ENCODE measurements at places on chromosomes 16 and 17.

DNA sequence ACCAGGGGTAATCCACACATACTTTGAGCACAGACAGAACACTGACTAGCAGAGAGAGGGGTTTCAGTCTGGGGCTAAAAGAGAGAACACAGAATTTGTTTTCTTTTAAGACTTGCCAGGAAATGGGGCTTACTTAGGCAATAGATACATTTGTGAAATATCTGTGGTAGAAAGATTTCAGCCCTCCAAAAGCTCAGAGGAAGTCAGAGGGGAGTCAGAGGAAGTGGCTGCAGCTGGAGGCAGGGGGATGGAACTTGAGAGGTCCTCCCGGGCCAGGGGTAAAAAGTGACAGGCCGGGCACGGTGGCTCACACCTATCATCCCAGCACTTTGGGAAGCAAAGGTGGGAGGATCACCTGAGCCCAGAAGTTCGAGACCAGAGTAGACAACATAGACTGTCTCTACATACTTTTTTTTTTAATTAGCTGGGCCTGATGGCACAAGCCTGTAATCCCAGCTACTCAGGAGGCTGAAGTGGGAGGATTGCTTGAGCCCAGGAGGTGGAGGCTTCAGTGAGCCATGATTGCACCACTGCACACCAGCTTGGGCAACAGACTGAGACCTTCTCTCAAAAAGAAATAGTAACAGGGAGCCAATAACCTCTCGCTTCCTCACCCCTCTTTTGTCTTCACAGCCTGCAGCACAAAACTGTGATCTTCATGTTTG, 49.9 kb downstream of the NLRC5 start:
- DNase-seq, result no peak

- no peak for DNase-seq
Measured at GRCh38 chr17:58265271-58265670, 15.5 kb downstream of the MPO start.

DNA sequence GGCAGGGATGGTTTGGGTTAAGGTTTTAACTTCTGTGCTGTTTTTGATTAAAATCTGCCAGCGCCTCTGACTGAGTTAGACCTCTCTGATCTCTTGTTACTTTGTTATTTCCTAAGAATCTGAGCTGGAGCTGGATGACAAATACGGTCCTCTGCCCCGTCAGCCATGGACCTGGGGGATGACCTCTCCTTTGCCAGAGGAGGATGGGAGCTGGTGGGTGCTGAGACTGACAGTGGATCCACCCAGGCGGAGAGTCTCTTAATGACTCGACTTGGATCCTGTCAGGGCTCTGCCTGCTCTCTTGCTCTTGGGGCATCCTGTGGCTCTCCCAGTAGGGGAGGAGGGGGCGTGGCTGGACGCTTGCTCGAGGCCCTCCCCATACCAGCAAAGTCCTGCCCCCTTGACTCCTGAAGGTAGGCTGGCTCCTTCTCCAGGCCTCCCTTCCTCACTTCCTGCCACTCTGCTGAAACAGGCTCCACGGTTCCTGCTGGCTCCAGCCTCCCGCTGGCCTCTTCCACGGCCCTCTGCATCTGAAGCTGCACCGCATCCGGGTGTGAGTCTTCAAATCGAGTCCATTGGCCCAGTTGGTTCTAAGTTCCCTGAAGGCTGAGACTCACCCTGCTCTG, 24.8 kb upstream of the MAP3K14 start:
- DNase-seq, result no peak

- no peak for DNase-seq
Measured at GRCh38 chr17:63601439-63602371, 1.0 kb downstream of the TACO1 start.

- no peak for DNase-seq
Measured at GRCh38 chr16:11913425-11914079, 2.2 kb downstream of the GSPT1 start.

- DNase-seq, result no peak
Measured at GRCh38 chr17:1714427-1714979, 4.3 kb upstream of the TLCD2 start.

- DNase-seq, result no peak
Measured at GRCh38 chr16:26161461-26162180, 469.9 kb downstream of the HS3ST4 start.

- no peak for DNase-seq
Measured at GRCh38 chr17:34249478-34249877, 5.6 kb upstream of the CCL2 start.

- peak; percentile 71 for DNase-seq
Measured at GRCh38 chr17:2336215-2336851, at the start of gene TSR1. TSS of gene TSR1 (minus strand) at chr17:2336457. CDS start at chr17:2336427, 30 bp downstream.

- no peak for DNase-seq
Measured at GRCh38 chr17:44915862-44916780, 821 bp upstream of the GFAP start.

DNA sequence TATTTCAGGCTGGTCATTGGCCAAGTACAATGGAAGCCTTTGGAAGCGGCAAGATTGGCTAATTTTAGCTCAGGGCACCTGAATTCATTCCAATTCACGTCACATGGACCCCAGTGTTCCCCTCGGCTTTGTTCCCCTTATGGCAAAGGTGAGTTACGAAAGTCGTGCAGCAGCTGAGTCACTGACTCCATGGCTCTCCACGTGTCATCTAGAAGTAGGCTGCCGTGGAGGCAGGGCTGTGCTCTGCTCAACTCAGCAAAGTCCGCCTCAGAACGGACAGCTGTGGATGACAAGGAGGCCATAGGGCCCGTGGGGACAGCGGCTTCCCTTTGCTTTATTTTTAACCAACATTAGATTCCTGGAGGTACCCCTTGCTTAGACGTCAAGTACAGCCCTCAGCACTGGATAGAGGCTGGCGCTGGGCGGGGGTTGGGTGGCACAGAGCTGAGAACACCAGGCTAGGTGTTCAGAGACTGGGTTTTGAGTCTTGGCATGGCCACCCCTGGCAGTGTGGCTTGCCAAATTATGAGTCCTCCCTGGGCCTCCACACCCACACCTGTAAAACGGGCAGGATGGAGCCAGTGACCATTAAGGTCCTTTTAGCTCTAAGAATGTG, 23.6 kb downstream of the ADAD2 start:
- no peak for DNase-seq

GRCh38 chr16:89268987-89269735, 51.7 kb downstream of the ZNF778 start:
- DNase-seq, result no peak

DNA sequence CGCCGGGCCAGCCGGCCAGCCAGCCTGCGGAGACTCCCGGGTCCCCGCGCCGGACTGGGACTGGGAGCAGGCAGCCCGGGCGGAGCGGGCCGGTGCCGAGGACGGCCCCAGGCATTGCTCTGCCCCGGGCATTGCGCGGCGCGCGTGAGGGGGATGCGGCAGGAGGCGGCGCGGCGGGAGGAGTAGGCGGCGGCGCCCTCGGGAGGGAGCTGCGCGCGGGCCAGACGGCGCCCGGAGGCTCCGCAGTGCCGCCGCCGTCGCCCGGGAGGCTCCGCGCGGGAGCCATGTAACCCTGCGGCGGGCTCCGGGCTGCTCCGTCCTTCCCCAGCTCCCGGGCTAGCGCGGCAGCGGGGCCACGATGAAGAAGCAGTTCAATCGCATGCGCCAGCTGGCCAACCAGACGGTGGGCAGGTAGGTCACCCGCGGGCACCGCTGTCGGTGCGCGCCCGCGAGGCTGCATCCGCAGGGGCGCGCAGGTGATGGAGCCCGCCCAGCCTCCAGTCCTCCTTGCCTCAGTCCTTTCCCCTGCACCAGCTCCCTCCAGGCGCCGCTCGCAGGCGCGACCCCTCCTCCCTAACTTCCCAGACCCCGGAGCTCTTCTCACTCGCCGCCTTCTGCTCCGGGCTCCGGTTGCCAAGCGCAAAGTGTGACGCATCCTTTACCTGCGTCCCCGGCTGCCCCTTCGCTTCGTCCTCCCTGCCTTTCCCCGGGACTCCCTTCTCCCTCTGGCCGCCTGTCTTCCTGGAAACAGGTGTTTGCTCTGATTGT, at the start of gene ARHGAP44:
Gene ARHGAP44, plus strand, starts transcription at position 18 of the 768 bp plus-strand sequence. Its CDS starts 341 bp downstream, at position 359.
- no peak for DNase-seq

All from stimulated activated CD4-positive, alpha-beta T cell treated with anti-CD3 and anti-CD28 coated beads, TNF-alpha, amount 100 ng/mL, for 1 hour (primary cell).